ENCODE measurements at places on chromosomes 12 and 14.

- DNase-seq = no peak
Measured at GRCh38 chr14:36317650-36318049, 2.8 kb downstream of the MBIP start.

- DNase-seq = no peak
Measured at GRCh38 chr12:130281153-130281799, 56.4 kb upstream of the PIWIL1 start.

DNA sequence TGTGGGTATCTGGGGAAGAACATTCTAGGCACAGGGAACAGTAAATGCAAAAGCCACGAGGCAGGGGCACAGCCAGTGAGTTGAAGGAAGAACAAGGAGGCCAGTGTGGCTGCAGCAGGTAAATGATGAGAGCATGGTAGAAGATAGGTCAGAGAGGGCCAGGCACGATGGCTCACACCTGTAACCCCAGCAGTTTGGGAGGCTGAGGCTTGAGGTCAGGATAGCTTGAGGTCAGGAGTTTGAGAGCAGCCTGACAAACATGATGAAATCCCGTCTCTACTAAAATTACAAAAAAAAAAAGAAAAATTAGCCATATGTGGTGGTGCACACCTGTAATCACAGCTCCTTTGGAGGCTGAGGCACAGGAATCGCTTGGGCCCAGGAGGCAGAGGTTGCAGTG, 86.7 kb upstream of the ESRRB start:
- DNase-seq = no peak

- DNase-seq = no peak
Measured at GRCh38 chr14:51873221-51873893, 12.9 kb downstream of the GNG2 start.

GRCh38 chr14:82549306-82549990, 1015.8 kb upstream of the SEL1L start:
- DNase-seq = no peak

DNA sequence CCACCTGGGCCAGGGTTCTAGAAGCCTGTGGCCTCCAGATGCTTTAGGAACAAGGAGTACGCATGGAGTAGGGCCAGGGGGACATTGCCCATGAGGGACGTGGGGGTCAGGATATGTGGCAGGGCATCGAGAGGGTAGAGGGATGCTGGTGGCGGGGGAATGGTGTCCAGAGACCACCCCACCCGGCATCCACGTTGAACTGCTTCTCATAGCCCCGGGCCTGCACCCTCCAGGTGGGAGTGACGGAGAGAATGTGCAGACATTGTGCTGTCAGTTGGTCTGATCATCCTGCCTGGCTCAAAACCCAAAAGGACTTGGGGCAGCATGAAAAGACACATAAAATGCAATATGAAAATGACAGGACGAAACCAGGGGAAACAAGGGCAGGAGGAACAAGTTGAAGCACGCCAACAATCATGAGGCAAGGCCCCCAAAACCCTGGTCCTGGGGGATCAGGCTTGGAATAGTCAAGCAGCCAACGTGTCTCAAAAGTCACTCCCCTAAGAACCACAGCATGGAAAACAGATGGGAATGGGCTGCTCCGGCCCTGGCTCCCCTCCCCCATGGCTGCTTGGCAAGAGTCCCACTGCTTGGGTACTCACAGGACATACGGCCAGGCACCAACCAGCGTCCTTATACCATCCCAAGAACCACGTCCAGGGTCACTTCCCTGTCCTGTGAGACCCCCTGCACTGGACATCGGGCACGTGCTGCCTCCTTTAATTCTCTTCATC, 117.9 kb downstream of the DICER1 start:
- DNase-seq = no peak

DNA sequence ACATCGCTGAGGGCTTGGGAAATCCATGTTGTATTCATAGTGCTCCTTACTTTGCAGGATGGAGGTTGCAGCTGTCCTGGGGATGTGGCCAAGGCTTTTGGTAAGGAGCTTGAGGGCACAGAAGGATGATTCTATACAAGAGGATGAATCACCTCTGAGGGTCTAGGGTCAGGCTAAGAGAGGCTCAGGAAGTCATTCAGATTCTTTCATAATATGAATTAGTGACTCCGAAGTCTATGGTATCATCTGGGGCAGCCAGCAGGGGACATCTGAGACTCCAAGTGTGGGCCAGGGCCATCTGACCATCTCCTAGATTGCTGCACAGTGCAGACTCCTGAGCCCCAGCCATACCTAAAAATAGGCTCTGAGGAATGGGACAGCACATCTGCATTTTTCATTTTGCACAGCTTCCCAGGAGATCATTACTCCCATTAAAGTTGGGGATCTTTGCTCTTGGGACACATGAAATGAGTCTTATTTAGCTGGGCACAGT, 4.8 kb downstream of the GMPR2 start:
- DNase-seq = no peak

DNA sequence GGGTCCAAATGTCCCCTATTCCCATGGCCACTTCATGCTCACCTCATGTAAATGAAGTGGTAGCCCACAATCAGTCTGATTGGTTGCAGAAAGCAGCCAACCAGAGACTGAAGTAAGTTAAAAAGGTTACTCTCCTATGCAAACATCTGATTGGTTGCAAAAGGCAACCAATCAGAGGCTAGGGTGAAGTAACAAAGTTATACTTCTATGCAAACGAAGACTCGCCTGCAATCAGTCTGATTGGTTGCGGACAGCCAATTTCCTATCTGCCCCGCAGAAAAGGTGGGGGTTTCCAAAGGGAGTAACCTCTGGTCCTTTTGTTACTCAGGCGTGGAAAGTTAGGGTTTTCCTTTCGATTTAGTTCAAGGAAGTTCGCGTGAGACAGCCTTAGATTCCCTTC, 208.1 kb upstream of the NEDD1 start:
- DNase-seq = no peak

- DNase-seq = no peak
Measured at GRCh38 chr12:43213608-43214007, 338.4 kb downstream of the ADAMTS20 start.

DNA sequence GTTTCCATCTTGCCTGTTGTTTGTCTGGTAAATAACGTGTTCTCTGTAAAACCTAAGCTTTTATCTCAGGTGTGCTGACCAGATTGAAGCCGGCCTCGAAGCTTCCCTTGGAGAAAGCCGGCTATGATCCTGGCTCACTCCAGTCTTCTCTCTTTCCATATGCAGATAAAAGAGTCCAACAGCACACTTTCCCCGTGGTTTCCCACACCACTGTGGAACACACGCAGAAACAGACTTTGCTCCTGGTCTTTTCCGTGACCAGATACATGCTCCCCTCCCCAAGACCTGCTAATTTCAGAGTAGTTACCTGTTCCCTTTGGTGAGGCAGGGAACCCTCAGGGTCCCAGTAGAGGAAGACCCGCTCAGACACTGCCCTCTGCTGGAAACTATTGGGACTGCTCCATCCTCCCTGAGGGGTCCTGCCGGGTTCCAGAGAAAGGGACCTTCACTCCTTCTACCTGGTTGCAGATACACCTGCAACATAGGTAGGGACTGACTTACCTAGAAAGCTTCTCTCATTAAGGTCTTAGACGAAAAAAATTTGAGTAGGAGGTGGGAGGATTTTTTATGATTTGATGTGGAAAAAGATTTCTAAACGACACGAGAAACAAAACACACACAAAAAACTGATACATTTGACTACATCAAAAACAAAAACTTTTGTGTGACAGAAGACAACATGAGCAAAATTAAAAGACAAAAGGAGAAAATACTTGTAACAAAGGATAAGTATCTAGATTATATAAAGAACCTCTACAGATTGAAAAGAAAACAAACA, 415.4 kb upstream of the CCDC196 start:
- DNase-seq = peak; percentile 63

- DNase-seq = peak; percentile 34
Measured at GRCh38 chr14:76844223-76844622, 18.0 kb downstream of the LRRC74A start.
